DND-41 (cell line): ENCODE measurements at places on chromosomes 13 and 19.

- H3K4me1 ChIP-seq = peaks cover 9% of the 10 kb centered on the region; the same call in 1 of the 2 replicates
- peaks cover 10% of the 10 kb centered on the region for H3K27me3 ChIP-seq
- H3K27ac ChIP-seq = no peak overlapping the region
- H3K4me3 ChIP-seq = no peak overlapping the region
- no peak for DNase-seq
These were observed 7.1 kb upstream of the IGFL3 start for GRCh38 chr19:46131485-46132143.

- H3K4me1 ChIP-seq = no peaks in the 10 kb centered on the region
- no peaks in the 10 kb centered on the region for H3K27me3 ChIP-seq
- H3K4me3 ChIP-seq = no peak overlapping the region
- no peaks in the 10 kb centered on the region for H3K36me3 ChIP-seq
These were observed 420.4 kb downstream of the EFNB2 start for GRCh38 chr13:106115081-106115480.

DNA sequence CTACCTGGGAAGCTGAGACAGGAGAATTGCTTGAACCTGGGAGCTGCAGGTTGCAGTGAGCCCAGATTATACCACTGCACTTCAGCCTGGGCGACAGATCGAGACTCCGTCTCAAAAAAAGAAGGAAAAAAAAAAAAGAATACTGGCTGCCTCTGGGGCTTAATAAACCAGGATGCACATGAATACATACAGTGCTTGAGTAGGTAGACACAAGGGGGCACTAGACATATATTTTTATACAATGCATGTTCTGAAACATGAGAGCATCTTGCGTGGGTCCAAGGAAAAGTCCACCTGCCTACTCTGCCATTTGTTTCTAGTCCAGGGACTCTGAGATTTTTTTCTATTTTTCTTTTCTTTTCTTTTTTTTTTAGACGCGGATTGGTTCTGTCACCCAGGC is 31.2 kb downstream of the KEAP1 start:
- H3K4me1 ChIP-seq = no peaks in the 10 kb centered on the region
- H3K36me3 ChIP-seq = no peaks in the 10 kb centered on the region
- no peak overlapping the region for H3K4me3 ChIP-seq
- no peak overlapping the region for H3K27ac ChIP-seq
- no peaks in the 10 kb centered on the region for H3K27me3 ChIP-seq

- no peak overlapping the region for H3K27ac ChIP-seq
- H3K4me3 ChIP-seq = no peak overlapping the region
- no peaks in the 10 kb centered on the region for H3K27me3 ChIP-seq
- no peak for DNase-seq
These were observed 4.1 kb upstream of the C19orf53 start for GRCh38 chr19:13770013-13770635.

DNA sequence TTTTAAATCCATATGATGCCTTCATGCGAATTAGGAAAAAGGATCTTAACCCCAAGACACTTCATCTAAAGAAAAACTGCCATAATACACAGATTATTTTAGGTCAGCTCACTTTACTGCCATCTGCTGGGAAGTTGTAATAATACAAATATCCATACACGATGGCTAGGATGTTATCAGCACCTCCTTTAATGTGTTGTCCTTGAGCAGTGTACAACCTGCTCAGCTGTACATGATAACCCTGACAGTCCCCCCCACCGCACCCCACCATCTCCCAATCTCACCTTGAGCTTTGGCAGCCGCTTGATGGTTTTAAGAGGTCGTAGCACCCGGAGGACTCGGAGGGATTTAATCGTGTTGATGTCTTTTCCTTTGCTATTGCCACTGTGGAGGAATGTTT is 112.2 kb downstream of the IER2 start:
- DNase-seq = no peak
- no peak overlapping the region for H3K27ac ChIP-seq
- H3K36me3 ChIP-seq = no peaks in the 10 kb centered on the region
- no peak overlapping the region for H3K4me3 ChIP-seq
- no peaks in the 10 kb centered on the region for H3K4me1 ChIP-seq

- H3K27me3 ChIP-seq = no peaks in the 10 kb centered on the region
- no peaks in the 10 kb centered on the region for H3K36me3 ChIP-seq
- no peak for DNase-seq
These were observed 47.9 kb downstream of the SPACA7 start for GRCh38 chr13:112424098-112424497.

- no peak overlapping the region for H3K4me3 ChIP-seq
- H3K4me1 ChIP-seq = peaks cover 31% of the 10 kb centered on the region
- H3K36me3 ChIP-seq = no peaks in the 10 kb centered on the region
These were observed 880 bp downstream of the FGF9 start for GRCh38 chr13:21671620-21672286.

- no peaks in the 10 kb centered on the region for H3K27me3 ChIP-seq
- no peak overlapping the region for H3K27ac ChIP-seq
- no peak for DNase-seq
- H3K36me3 ChIP-seq = no peaks in the 10 kb centered on the region; the same call in 1 of the 2 replicates
- peaks cover 19% of the 10 kb centered on the region for H3K4me1 ChIP-seq
These were observed 1.7 kb downstream of the SSC5D start for GRCh38 chr19:55489711-55490477.

DNA sequence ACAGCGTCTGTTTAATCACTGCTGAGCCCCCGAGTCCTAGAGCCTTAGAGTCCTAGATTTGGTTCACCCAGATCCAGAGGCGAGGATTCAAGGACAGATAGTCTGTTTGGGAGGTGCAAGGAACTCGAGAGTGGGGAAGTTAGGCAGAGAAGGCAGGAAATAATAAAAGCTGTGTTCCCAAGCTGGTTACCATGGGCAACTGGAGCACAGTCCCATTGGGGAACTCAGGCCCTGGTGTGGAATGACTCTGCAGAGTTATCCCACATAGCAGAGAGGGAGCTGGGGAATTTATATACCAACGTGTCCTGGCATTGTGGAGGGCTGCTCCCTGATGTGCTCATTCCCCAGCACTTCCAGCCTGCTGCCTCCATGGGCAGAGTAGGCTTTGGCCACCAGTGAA is 9.7 kb downstream of the IGSF23 start:
- H3K27ac ChIP-seq = no peak overlapping the region
- H3K36me3 ChIP-seq = no peaks in the 10 kb centered on the region
- H3K27me3 ChIP-seq = no peaks in the 10 kb centered on the region
- no peaks in the 10 kb centered on the region for H3K4me1 ChIP-seq

GRCh38 chr13:41675306-41675705 is 218.0 kb downstream of the RGCC start:
- H3K27me3 ChIP-seq = no peaks in the 10 kb centered on the region
- peaks cover 18% of the 10 kb centered on the region; the same call in 1 of the 2 replicates for H3K36me3 ChIP-seq
- no peak for DNase-seq
- H3K27ac ChIP-seq = no peak overlapping the region

GRCh38 chr19:283395-283794 is 7.8 kb downstream of the PLPP2 start:
- no peaks in the 10 kb centered on the region for H3K36me3 ChIP-seq
- H3K27ac ChIP-seq = no peak overlapping the region
- no peak overlapping the region for H3K4me3 ChIP-seq
- DNase-seq = no peak

- no peak overlapping the region for H3K27ac ChIP-seq
- H3K4me3 ChIP-seq = no peak overlapping the region
- H3K27me3 ChIP-seq = no peaks in the 10 kb centered on the region
- H3K4me1 ChIP-seq = no peaks in the 10 kb centered on the region
These were observed 83.3 kb downstream of the KCTD15 start for GRCh38 chr19:33879818-33880575.

- no peaks in the 10 kb centered on the region for H3K36me3 ChIP-seq
- H3K4me1 ChIP-seq = peaks cover 67% of the 10 kb centered on the region
- peak overlapping the region; percentile 76 for H3K27ac ChIP-seq
- peak; percentile 85 for DNase-seq
- no peaks in the 10 kb centered on the region for H3K27me3 ChIP-seq
These were observed 7.3 kb upstream of the HOOK2 start for GRCh38 chr19:12782424-12783290.

DNA sequence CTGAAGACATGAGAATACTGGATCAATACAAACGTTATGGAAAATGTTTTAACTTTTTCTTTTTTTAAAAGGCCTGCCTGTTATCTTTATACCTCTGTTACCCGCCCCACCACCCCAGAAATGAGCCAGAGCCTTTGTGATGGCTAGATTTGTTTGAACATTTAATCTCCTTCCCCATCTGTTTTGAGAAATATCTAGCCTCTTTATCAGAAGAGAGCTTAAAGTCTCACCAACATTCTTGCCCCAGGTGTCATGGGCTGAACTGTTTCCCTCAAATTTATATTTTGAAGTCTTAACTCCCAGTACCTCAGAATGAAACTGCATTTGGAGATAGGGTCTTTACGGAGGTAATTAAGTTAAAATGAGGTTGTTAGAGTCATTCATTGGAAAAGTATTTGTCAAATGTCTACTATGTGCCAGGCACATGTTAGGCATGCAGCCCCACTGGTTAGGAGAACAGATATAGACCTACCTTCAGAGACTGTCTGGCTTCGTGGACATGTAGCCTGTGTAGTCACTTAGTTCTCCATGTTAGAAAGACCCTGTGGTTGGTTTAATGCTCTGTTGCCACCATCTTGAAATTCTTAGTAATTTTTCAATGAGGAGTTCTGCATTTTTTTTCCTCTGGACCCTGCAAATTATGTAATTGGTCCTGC is 6.3 kb upstream of the RB1 start:
- H3K27ac ChIP-seq = peak overlapping the region; percentile 68
- H3K27me3 ChIP-seq = no peaks in the 10 kb centered on the region
- peaks cover 30% of the 10 kb centered on the region for H3K4me1 ChIP-seq
- DNase-seq = peak; percentile 51

DNA sequence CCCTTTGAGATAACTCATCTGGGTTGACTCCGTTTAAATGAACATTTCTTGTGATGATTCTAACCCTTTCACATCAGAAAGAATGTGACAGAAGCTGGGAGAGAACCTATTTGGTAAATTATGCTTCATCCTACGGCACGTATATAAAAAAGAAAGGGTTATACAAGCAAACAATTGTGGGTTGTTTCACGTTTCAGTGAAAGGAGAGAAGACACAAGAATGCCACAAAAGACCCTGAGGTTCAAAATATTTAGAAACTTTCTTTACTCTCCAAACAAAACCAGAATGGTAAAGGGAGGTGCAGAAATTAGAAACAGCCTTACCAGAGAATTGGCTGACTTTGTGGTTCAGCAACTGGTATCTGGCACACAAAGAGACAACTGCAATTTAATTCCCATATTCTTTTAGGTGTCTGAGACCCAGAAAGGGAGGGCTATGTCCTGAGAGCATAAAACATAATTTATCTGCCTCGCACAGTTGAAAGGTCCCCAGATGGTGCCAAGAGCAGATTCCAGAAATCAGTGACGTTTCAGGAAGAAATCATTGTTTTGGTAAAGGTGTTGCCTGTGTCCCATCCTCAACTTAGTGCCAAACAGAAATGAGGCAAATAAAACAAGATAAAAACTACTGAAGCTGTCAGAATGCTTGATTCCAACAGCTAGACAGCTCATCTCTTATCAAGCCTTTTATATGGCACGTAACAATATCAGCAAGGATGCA is 361.4 kb downstream of the EFNB2 start:
- H3K27me3 ChIP-seq = no peaks in the 10 kb centered on the region
- peaks cover 12% of the 10 kb centered on the region; the same call in 1 of the 2 replicates for H3K4me1 ChIP-seq
- DNase-seq = no peak
- no peak overlapping the region for H3K4me3 ChIP-seq
- H3K27ac ChIP-seq = no peak overlapping the region
- H3K36me3 ChIP-seq = no peaks in the 10 kb centered on the region

DNA sequence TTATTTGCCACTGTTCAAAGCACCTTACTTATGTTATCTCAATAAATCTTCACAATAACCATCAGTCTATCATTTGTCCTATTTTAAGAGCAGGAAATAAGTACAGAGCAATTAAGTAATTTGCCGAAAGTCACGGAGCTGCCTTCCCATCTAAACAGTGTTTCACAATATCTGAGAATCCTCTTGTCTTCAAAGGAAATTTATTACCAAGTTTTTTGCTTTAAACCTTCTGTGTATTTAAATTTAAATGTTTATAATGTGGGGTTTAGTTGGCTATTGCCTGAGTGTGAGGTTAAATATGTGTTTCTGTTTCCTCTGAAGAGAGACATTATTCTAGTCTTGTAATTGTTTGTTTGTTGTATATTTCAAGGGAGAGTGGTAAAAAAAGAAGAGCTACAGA is 633.1 kb downstream of the EFNB2 start:
- no peaks in the 10 kb centered on the region for H3K36me3 ChIP-seq
- no peak overlapping the region for H3K27ac ChIP-seq
- DNase-seq = no peak
- no peaks in the 10 kb centered on the region for H3K27me3 ChIP-seq

- no peak overlapping the region for H3K4me3 ChIP-seq
- H3K4me1 ChIP-seq = no peaks in the 10 kb centered on the region
- DNase-seq = no peak
- H3K27ac ChIP-seq = no peak overlapping the region
These were observed 68.1 kb downstream of the UFM1 start for GRCh38 chr13:38417727-38418126.

DNA sequence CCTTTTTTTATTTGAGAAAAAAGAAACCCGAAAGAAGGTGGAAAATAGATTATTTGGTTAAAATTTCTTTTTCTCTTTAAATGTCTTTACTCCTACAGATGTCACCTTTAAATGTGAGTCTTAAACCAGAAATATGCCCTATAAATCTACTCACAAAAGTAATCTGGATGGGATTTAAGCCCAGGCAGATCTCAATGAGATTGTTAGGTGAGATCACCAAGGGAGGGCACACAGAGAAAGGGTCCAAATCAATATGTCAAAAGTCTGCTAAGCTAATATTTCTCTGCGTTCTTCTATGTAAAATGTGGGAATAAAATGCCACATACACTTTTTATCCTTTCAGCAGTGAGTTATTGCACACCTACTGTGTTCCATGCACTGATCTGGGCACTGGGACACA is 32.9 kb downstream of the WASF3 start:
- no peak overlapping the region for H3K4me3 ChIP-seq
- H3K4me1 ChIP-seq = no peaks in the 10 kb centered on the region
- H3K36me3 ChIP-seq = no peaks in the 10 kb centered on the region
- DNase-seq = no peak
- H3K27ac ChIP-seq = no peak overlapping the region

DNA sequence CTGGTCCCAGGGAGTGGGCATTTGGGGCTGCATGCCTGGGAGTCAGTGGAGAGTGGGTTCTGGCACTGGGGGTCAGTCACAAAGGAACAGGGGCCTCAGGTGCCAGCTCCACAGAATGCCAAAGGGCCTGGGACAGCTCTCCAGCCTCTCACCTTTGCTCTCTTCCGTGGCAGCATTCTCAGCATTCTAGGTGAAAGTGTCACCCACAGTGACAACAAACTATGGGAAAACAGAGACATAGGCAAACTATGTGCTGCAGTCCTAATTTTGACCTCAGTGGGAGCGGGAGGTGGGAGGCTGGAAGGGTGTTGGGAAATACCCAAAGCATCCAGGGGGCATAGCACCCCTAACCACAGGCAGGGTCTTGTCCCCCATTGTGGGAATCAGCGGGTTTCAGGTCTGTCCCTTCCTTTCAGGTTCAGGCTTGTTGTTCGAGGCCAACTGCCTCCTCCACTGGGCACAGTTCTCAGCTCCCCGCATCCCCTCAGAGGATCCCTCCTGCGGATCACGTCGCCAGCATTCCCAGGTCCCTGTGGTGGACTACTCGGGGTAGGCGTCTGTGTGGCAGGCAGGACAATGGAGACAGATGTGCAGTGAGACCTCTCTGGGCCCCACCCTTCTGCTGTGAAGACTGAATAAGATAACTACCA is 52.4 kb downstream of the TSHZ3 start:
- no peak for DNase-seq
- H3K27me3 ChIP-seq = no peaks in the 10 kb centered on the region

- H3K4me3 ChIP-seq = no peak overlapping the region
- no peak for DNase-seq
- H3K27me3 ChIP-seq = no peaks in the 10 kb centered on the region
- H3K27ac ChIP-seq = no peak overlapping the region
- H3K4me1 ChIP-seq = no peaks in the 10 kb centered on the region
These were observed 8.4 kb upstream of the COG3 start for GRCh38 chr13:45456196-45456972.
